ENCODE measurements at places on chromosomes 13 and 19.

DNA sequence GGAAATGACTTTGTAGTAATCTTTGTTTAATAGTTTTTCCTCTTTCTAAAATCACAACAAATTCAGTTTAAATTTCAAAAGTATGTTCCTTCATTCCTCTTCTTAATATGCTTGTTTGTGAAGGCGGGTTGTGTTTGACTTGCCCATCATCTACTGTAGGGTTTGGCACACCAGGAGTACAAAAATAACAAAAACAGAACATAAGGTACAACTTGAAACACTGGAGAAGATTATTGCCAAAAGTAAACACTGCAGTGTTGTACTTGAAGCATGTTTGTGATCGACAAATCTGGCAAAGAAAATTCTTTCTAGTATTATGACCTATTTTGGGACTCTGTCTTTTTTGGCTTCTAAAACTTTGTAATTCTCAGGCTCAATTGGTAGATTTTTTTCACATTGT lies 518.6 kb downstream of the SLITRK5 start:
- DNase-seq, result no peak

- DNase-seq, result no peak
These were observed 366 bp upstream of the KL start for GRCh38 chr13:33015791-33016323.

DNA sequence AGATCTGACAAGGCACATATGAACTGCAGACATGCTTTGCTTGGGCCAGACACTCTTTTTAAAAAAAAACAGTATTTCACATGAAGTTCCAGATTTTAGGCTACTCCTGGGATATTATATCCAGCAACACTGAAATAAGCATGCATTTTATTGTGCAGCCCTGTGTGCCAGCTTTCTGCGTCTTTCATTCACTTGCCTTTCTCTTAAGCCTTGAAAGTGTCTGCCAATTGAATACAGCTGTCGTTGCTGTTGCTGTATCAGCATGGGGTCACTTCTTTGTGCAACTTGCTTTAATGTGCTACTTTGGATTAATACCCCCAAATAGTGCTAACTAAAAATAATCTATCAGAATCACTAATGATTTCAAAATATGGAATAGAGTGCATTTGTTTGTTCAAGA lies 657.8 kb downstream of the SLITRK6 start:
- DNase-seq, result no peak

GRCh38 chr13:47632311-47632710 lies 368.8 kb downstream of the SUCLA2 start:
- DNase-seq, result no peak

- no peak for DNase-seq
These were observed 457.1 kb downstream of the KLF12 start for GRCh38 chr13:73677048-73677601.

- DNase-seq, result no peak
These were observed 184.9 kb downstream of the GGACT start for GRCh38 chr13:100403675-100404074.

DNA sequence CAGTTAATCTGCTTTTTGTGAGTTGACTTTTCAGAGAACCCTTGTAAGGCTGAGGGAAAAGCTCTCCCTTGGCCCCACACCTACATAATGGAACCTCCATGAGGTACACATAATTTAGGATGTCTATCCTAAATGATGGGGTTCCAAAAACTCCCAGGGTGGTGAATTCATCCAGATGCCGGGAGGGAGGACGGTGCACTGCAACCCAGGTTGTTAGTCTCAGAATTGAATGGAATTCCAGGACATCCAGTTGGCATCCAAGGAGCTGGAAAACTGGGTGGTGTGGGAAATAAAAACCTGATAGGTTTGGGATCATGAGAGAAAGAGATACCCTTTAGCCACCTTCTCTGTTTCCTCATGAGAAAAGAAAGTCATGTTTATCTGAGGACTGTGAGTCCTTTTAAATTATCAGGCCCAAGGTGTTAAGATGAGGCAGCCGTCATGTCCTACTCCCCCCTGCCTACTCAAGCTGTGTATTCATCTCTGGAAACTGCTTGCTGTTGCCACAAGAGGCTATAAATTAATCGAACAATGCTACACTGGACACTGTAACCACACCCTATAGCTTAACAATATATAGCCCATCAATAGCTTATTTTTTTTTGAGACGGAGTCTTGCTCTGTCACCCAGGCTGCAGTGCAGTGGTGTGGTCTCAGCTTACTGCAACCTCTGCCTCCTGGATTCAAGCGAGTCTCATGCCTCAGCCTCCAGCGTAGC lies 49.5 kb downstream of the C13orf46 start:
- no peak for DNase-seq

DNA sequence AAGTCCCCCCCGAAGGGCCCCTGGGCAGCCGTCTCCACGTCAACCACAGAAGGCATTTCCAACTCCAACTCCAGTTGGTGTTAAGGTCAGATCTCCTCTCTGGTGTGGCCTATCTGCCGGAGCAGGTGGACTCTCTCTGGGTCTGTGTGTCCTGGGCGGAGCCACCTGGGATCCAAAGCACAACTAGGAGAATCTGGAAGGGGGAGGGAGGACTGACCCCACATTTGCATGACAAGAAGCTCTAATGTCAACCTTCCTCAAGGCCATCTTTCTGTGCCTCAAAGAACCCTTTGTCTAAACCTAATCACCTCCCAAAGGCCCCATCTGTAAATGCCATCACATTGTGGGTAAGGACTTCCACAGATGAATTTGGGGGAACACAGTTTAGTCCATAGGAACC lies 381.5 kb downstream of the UQCRFS1 start:
- no peak for DNase-seq
